ENCODE measurements at places on chromosomes 2 and 18.

DNA sequence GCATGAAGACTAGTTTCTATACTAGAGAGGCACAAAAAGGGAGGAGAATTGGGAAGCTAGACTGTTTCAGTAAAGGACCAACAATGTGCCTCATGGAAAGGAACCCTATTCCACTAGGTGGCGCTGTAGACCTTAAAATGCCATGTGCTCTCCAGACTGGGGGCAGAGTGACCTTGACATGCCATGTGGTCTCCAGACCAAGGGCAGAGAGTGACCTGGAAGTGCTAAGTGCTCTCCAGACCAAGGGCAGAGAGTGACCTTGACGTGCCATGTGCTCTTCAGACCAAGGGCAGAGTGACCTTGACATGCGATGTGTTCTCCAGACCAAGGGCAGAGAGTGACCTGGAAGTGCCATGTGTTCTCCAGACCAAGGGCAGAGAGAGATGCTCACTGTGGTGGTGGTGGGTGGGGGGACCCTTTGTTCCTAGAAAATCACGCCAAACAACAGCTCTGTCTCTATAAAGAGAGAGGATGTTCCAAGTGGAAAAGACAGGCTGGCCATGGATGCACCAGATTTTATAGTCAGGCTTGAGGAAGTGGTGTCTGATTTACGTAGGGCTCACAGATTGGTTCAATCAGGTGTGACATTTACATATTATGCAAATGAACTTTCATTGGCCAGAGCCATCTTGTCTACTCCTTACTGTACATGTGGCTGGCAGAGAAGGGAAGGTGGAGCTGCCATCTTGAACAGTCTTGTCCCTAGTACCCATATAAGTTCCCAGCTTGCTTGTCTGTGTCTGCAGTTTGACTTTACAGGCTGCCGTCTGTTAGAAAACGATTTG lies 344.0 kb upstream of the DDX18 start:
- no peak for DNase-seq

DNA sequence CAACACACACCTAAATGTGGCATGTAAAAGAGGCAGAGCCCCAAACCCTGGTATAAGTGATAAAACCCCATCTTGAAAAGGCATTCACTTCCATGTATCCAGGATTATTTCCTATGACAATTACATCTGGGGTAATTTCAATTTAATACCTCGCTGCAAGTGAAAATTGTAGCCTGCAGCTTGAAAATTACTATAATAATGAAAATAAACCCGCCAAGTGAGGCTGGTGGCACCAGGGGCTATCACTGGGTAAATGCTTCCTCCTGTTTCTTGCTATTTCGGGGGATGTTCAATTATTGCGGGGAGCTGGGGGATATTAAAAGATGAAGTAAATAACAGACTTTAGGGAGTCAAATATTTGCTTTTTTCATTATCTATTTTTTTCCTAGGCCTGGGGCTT lies 159.5 kb upstream of the CAPN13 start:
- DNase-seq = no peak

DNA sequence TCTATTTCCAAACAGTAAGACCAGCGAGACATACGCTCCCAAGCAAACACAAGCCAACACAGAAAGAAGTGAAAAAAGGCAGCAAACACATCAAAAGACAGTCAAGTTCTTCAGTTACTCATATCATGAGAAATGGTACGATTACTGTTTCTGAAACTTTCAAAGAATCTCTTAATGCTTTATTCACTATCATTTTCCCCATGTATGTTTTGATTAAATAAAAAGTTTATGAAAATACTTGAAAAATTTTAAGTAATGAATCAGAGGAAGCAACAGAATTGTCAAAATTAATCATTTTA lies 114.9 kb downstream of the HDAC4 start:
- no peak for DNase-seq

- no peak for DNase-seq
These were observed 67.8 kb downstream of the CWC22 start for GRCh38 chr2:179939259-179939658.

- no peak for DNase-seq
These were observed 116.6 kb upstream of the EFEMP1 start for GRCh38 chr2:56040189-56040588.

DNA sequence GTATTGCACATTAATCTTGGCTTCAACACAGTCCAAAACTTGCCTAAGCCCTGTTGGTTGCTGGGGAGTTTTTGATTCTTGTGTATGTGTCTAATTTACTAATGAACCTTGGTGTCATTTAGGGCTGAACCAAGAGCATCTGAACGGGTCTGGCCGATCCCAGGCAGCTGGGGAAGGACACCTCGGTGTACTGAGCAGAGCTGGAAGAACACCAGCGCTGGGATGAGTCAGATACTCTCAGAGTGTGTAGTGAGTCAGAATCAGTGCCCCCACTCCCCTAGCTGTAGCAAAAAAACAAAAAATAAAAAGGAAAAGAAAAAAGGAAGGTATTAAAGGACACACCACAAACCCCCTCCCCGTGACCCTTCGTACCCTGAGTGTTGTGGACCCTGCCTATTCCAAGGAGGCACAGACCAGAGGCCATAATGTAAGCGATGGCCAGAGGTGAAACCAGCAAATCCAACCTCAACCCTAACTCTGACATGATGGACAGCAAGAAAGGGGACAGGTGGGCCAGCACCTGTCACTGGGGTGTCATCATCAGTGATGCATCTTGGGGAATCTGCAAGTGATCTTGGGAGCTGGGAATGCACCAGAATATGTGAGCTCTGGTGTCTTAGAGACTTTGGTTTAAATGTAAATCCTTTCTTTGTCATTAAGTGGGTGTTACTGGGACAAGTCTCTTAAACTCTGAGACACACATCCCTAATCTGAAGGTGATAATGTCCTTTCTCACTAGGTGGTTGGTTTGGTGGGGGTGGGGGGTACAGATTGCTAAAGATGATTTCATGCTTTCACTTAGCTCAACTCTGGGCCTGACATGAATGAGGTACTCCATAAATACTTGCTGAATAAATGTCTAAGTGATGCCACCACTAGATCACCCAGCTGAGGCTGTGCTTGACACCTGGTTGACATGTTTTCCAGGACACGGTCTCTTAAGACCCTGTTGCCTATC lies 34.2 kb upstream of the NCOA1 start:
- peak; percentile 6 for DNase-seq

GRCh38 chr2:98749066-98749450 lies 18.1 kb upstream of the MGAT4A start:
- no peak for DNase-seq

DNA sequence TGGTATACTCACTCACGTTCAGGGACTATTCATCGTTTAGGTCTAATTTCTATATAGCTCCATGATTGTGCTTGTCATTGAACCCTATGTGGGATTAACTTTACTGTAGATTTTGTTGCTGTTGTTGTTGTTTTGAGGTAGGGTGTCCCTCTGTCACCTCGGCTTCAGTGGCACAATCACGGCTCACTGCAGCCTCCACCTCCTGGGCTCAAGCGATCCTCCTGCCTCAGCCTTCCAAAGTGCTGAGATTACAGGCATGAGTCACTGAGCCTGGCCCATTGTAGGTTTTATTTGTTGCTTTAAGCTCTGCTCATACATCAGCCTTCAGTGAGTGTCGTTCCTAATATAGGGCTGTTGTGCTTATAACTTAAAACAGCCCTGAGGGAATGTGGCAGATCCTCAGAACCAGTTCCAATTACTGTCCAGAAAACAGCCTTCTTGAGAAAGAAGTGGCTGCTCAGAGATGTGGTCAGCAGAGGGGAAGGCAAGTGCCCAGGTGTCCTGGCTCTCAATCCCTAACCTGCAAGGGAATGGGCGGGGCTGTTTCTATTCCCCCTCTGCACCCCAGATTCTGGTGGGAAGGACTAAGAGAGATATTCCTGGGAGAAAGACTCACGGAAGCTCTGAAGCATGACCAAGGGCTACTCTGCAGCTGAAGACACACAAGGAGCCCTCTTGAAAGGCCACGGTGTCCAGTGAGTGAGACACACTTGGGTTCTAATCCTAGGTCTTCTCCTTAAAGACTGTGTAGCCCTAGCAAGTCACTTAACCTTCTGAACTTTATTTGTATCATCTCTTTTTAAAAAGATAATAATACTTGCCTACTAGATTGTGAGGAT lies 79.6 kb upstream of the LCLAT1 start:
- DNase-seq = no peak

DNA sequence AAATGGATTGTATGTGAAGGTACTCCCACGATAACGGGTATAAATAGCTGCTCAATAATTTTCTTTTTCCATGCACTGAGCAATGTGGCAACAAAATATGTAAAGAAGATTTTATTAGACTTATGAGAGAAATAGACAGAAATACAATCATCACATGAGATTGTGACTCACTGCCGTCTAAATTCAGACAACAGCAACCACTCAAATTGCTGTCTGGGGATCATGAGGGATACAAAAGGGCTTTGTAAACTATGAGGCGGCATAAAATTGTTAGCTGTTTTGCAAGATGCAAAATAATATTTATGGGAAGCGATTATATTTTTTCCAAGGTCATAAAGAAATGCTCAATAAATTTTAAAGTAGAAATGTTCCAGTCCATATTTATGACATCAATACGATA lies 259.1 kb upstream of the AGAP1 start:
- no peak for DNase-seq

DNA sequence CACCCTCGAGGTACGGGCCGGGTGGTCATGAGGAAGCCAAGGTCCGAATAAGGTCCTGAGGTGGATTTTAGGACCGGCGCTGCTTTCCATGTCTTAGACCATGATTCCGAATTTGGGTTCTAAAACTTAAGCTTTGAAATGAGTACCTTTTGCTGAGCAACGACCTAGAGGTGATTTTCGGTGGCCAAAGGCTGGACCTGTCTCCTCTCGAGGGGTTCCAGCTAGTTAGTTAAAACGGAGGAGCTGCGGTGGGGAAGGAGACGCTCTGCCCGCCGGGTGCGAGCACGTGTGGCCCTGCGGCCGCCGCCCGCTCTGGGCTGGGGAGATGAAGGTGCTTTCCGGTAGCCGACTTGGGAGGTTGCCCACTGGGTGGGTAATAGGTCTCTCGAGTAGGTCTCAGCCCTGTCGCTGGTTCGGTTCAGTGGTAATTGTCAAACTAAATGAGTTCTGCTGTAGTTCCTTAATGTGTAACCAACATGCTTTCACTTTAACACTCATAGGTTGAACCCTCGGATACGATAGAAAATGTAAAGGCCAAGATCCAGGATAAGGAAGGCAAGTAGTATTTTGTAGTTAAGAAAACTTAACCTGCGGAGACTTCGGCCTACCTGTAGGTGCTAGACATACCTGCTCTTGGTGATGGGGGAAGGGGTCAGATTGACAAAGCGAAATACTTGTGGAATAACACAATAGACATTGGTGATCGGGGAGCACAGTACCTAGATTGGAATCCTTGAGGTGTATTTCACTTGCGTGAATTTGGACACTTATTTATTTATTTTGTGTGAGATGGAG lies 572 bp downstream of the RPS27A start:
- DNase-seq = peak; percentile 22

- no peak for DNase-seq
These were observed 7.7 kb downstream of the TSHZ1 start for GRCh38 chr18:75218065-75218923.

GRCh38 chr2:85888020-85888683 lies 638 bp downstream of the ST3GAL5 start:
- DNase-seq = peak; percentile 4

DNA sequence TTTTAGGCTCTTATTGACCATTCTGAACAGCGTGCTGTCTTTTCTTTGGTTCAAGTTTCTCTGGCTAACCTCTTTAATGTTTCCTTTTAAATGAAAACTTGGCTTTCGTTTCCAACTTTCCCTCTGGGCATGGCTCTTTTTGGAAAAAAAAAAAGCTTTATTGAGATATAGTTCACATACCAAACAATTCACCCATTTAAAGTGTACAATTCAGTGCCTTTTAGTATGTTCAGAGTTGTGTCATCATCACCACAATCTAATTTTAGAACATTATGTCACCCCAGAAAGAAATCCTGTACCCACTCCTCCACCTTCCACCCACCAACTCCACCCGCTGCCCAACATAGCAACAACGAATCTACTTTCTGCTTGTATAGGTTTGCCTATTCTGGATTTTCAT lies 322.4 kb downstream of the ADCYAP1 start:
- DNase-seq = no peak

DNA sequence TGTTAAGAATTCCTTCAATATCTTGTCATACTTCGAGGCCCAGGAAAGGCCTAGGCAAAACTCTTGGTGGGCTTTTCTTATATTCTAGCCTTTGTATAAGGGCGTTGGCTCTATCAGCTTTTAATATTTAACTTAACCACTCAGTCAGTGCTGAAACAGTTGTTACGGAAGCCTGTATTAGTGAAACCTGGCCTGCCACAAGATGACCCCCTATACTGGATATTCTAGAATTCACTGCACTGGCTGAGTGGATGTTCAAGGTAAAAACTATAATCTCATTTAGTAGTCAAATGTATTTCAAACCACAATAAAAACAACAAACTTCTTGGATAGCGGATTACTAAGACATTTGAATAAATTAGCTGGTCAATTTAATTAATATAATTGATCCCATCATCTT lies 91.7 kb upstream of the HNMT start:
- no peak for DNase-seq

DNA sequence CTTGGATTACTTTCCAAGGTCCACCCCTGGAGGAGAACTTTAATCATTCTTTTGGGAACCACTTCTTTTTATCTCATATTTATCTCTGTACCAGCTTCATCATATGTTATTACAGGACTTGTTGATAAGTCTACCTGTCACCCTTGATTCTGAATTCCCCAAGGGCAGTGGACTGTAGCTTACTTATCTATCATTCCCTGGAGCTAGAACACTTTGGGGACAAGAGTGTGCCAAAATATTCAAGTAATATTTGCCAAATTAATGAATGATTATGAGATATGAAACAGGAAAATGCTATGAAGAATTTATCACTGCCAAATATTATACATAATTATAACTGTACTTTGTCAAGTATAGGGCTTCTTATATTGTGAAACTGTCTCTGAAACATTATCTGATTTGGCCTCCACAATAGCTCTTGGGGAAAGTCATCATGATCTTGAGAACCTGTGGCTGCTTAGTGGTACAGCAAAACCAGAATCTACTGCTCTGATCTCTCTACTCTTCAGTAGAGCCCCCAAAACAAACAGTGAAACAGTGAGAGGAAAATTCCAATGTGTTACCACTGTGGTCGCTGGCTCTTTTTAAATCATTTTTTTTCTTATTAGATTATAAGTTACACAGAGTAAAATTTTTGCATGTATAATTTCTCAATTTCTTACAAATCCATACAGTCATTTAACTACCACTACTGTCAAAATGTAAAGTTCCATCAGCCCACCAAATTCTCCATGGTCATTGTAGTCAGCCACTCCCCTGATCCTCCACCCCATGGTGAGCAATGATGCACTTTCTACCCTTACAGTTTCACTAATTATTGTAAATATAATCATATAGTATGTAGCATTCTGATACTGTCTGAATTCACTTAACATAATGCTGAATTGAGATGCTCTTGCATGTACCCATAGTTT lies 197.5 kb downstream of the PIEZO2 start:
- no peak for DNase-seq

GRCh38 chr2:81976998-81977397 lies 1672.4 kb upstream of the LRRTM1 start:
- DNase-seq = no peak

- no peak for DNase-seq
These were observed 175.1 kb upstream of the PIEZO2 start for GRCh38 chr18:11324510-11324909.

Measured in activated CD4-positive, alpha-beta T cell treated with anti-CD3 and anti-CD28 coated beads for 24 hours (primary cell).